ENCODE measurements at places on chromosomes 2 and 18. TPM values are rescaled to one million over a fixed set of nuclear protein-coding genes. Genes with fewer than 3 reads are reported as not detected.

Gene PTPRM
- 246 TPM for total RNA-seq

GRCh38 chr18:39786477-39786876 is 2168.6 kb upstream of the PIK3C3 start:
- no peaks in the 10 kb centered on the region for H3K27me3 ChIP-seq
- DNase-seq = no peak
- H3K4me3 ChIP-seq = no peak overlapping the region
- H3K27ac ChIP-seq = no peak overlapping the region
- H3K36me3 ChIP-seq = no peaks in the 10 kb centered on the region

GRCh38 chr2:113278073-113278741 is 514 bp downstream of the PAX8 start:
- H3K4me3 ChIP-seq = no peak overlapping the region
- H3K27me3 ChIP-seq = peaks cover 39% of the 10 kb centered on the region
- no peaks in the 10 kb centered on the region for H3K36me3 ChIP-seq

DNA sequence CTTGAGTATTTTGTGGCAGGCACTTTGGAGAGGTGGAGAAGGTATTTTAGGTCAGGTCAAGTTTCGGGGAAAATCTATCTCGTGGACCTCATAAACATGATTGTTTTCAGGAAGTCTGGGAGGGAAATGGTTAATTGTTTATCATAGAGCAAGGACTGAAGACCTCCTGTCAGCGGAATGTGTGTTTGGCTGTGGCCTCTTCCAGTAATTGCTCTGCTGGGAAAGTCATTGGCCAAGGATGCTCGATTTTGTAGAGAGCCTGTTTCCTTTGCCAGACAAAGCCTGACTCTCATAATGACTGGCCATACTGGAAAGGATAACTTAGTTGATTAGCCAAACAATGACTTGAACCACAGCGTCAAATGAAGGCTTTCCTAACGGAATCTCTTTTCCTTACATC is 30.0 kb downstream of the IL1R2 start:
- H3K4me3 ChIP-seq = no peak overlapping the region
- peaks cover 7% of the 10 kb centered on the region for H3K4me1 ChIP-seq
- no peaks in the 10 kb centered on the region for H3K27me3 ChIP-seq
- peak; percentile 77 for DNase-seq
- peak overlapping the region; percentile 6 for H3K27ac ChIP-seq
- H3K36me3 ChIP-seq = no peaks in the 10 kb centered on the region

GRCh38 chr2:27955384-27956161 is 65.0 kb downstream of the BABAM2 start:
- no peak overlapping the region for H3K4me3 ChIP-seq
- no peak for DNase-seq
- no peaks in the 10 kb centered on the region for H3K27me3 ChIP-seq

- no peak overlapping the region for H3K27ac ChIP-seq
- H3K4me1 ChIP-seq = peaks cover 9% of the 10 kb centered on the region
- DNase-seq = no peak
- no peaks in the 10 kb centered on the region for H3K27me3 ChIP-seq
- no peaks in the 10 kb centered on the region for H3K36me3 ChIP-seq
- H3K4me3 ChIP-seq = no peak overlapping the region
Measured at GRCh38 chr2:67952066-67952465, 110.7 kb downstream of the C1D start.

Gene MOCOS
- total RNA-seq = 0.45 TPM

Gene COBLL1
- 110 TPM for total RNA-seq

Gene SRD5A2
- total RNA-seq = 0.18 TPM

Gene TMEM198
- not detected for total RNA-seq

Gene BBS5
- 3.8 TPM for total RNA-seq

Gene ACMSD
- not detected for total RNA-seq

DNA sequence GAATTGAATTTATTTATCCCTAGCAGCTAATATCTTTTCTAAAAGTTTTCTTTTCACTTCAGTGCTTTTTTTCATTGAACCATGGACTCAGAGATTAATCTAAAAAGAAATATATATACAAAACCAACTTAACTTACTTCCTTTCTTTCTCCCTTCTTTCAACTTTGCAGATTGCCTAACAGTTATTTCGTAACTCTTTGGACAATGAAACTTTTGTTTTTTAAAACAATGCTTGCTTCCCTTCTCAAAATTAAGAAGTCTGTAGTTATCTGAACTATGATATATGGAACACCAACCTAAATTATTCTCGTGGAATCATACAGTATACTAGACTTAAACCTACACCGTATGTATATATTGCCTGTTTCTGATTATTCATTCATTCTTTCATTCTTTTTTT is 62.9 kb downstream of the MIB1 start:
- no peak overlapping the region for H3K27ac ChIP-seq
- H3K4me3 ChIP-seq = no peak overlapping the region
- DNase-seq = no peak

DNA sequence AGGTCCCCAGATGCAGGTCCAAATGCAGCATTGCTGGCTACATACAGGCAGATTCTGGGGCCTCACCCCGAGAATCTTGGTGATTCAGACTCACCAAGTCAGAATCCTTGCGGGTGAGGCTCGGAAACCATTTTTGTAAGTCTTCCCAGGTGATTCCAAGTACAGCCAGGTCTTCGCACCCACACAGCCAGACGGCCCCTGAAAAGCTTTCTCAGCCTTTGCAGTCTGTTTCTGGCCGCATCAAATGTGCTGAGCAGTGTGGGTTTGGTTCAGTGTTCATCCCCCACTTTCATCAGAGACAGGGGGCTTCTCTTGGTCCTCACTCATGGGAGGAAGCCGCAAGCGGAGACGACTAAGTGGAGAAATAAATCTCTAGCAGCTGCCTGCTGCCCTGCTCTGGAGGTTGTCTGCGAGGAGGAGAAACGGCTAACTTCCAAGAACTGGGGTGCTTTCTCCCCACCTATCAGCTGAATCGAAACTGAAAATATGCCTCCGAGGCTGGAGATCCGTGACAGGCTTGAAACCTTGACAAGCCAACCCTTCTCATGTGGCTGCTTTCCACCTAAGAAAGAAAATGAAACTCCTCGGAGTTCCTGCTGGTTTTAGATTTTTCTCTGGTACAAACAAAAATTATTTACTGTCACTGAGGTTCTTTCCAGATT is 8.9 kb upstream of the TMEM185B start:
- no peaks in the 10 kb centered on the region for H3K27me3 ChIP-seq
- peak; percentile 60 for DNase-seq
- H3K4me1 ChIP-seq = no peaks in the 10 kb centered on the region

- H3K4me1 ChIP-seq = peaks cover 10% of the 10 kb centered on the region
- peak overlapping the region; percentile 57 for H3K27ac ChIP-seq
- no peak overlapping the region for H3K4me3 ChIP-seq
- DNase-seq = no peak
- H3K27me3 ChIP-seq = no peaks in the 10 kb centered on the region
- no peaks in the 10 kb centered on the region for H3K36me3 ChIP-seq
Measured at GRCh38 chr2:64853894-64854293, 135.3 kb upstream of the SLC1A4 start.

GRCh38 chr2:102059151-102059550 is 67.4 kb downstream of the IL1R2 start:
- H3K27ac ChIP-seq = peak overlapping the region; percentile 69
- no peak overlapping the region for H3K4me3 ChIP-seq
- H3K27me3 ChIP-seq = no peaks in the 10 kb centered on the region
- peaks cover 54% of the 10 kb centered on the region for H3K4me1 ChIP-seq
- no peak for DNase-seq
- H3K36me3 ChIP-seq = no peaks in the 10 kb centered on the region

Gene GPR55
- not detected for total RNA-seq

GRCh38 chr2:156333274-156333950 is 891 bp upstream of the NR4A2 start:
- peaks cover 20% of the 10 kb centered on the region for H3K27me3 ChIP-seq
- H3K4me1 ChIP-seq = peaks cover 4% of the 10 kb centered on the region
- no peak for DNase-seq

- H3K27me3 ChIP-seq = no peaks in the 10 kb centered on the region
- H3K4me1 ChIP-seq = no peaks in the 10 kb centered on the region
- DNase-seq = no peak
- no peak overlapping the region for H3K27ac ChIP-seq
- no peak overlapping the region for H3K4me3 ChIP-seq
Measured at GRCh38 chr2:48122166-48122565, 215.9 kb upstream of the FBXO11 start.

Gene ARL4C
- total RNA-seq = 12.8 TPM

GRCh38 chr2:42127425-42128424 is 41.4 kb upstream of the EML4 start:
- DNase-seq = peak; percentile 54
- H3K36me3 ChIP-seq = no peaks in the 10 kb centered on the region
- no peak overlapping the region for H3K4me3 ChIP-seq
